Glomerular endothelial cell (primary cell): ENCODE measurements at places on chromosomes 4 and X. TPM values are rescaled to one million over a fixed set of nuclear protein-coding genes. Genes with fewer than 3 reads are reported as not detected.

DNA sequence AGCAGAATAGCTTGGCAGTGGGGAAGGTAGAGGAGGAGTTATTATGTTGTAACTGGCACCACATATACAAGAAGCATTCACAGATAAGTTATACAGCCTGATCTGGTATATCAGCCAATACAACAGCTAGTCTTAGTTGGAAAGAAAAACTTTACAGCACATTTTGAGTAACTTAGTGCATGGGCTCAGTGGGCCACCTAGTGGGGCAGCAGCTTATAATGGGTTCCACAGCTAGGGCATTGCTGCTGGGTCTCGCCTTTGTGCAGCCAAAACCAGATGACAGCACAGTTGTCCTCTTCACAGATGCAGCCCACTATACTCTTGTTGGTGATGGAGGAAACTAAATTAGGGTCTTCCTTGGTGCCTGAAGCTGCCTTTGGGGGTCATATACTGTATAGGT lies 448.1 kb upstream of the RASGEF1B start:
- DNase-seq, result no peak

DNA sequence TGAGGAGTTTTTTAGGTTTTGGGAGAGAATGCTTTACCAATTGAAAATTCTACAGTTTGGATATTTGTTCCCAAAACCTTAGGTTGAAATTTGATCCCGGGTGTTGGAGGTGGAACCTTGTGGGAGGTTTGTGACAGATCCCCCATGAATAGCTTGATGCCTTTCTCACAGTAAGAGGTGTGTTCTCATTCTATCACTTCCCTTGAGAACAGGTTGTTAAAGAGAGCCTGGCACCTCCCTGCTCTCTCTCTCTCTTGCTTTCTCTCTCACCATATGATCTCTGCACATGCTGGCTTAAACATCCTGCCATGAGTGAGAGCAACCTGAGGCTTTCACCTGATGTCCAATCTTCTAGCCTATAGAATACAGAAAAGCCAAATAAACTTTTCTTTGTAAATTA lies 1475.5 kb upstream of the AGA start:
- no peak for DNase-seq

DNA sequence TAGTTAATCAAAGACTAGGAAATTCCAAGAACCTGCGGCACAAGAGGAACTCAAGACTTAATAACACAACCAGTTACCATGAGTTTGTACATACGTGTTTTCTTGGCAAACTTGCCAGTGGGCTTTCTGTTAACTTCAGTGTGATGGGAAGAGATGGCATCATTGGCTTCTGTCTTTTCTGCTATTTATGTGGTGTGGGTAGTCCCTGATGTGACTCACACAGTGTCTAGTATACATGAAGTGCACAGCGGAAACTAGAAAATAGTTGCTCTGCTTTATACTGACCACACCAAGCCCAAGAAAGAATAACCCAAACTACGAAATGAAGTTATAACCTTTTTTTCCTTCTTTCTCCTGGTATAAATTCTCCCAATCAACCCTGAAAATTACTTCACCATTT lies 24.5 kb downstream of the DAPP1 start:
- DNase-seq, result no peak

- DNase-seq, result no peak
Observed at GRCh38 chr4:132767901-132768300, 381.2 kb upstream of the PCDH10 start.

DNA sequence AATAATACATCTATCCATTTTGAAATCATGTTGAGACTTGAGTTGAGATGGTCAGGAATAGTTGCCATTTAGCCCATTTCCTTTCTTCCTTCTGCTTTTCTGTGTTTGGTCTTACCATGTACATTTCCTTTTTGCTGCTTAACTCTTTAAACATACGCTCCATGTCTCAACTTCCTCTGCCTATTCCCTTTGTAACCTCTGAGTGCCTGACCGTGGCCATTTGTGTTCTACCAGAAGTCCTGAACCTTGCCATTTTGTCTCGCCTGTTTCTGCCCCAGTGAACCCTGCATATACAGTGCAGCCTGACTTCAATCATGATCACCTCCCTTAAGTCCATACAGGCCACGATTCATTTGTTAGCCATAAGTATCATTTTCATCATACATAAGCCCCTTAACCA lies 169.0 kb downstream of the RAPGEF2 start:
- DNase-seq, result no peak

Gene MTMR8
- 0.10 and 0.82 TPM in 2 replicates for total RNA-seq

Gene F9
- total RNA-seq, result not detected in 2 replicates
